ENCODE measurements at places on chromosomes 11 and 22.

DNA sequence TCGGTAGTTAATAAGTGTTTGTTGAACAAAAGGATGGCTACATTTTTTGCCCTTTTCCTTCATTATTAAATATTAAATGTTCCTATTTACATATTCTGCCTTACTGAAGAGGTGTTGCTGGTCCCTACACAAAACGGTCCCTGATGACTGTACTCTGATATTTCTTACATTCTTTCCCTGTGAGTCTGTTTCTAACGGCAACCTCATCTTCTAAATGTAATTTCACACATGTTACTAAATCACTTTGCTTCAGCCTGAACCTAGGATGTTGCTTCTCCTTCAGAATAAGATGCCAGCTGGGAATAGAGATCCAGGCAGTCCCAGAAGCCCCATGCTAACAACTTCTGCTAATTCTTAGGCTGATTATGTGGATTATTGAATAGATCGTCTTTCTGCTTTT lies 50.3 kb downstream of the SPON1 start:
- DNase-seq, result no peak

DNA sequence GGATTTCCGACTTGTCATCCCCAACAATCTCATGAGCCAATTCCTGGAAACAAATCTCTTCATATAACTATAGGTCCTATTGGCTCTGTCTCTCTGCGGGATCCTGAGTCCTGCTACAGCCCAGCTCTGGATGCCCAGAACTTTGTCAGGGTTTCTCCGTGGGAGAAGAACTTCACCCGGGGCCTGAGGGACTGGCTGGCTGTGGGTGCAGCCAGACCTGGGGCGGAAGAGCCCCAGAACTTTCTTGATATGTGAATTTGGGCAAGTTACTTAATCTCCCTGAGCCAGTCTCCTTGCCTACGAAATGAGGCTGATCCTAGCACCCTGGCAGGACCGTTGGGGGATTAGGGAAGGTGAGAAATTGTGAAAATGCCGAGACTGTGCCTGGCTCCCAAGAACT lies 6.6 kb upstream of the TRIM29 start:
- no peak for DNase-seq

DNA sequence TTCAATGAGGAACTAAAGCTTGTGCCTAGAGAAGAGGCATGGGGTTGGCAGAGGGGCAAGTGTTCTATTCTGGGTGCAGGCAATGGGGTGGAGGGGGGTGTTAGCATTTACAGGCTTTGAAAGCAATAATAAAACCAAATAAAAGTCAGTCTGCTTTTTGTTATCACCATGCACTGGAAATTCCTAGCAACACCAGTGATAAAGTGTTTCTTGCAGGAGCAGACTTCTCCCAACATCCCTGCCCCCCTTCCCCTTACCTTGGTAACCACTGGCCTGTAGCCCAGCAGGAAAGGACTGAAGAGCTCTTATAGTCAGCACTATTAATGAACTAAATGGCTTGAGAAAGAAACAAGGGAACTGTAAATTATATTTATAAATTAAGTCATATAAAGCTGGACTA lies 65.2 kb upstream of the SESN3 start:
- DNase-seq, result no peak

DNA sequence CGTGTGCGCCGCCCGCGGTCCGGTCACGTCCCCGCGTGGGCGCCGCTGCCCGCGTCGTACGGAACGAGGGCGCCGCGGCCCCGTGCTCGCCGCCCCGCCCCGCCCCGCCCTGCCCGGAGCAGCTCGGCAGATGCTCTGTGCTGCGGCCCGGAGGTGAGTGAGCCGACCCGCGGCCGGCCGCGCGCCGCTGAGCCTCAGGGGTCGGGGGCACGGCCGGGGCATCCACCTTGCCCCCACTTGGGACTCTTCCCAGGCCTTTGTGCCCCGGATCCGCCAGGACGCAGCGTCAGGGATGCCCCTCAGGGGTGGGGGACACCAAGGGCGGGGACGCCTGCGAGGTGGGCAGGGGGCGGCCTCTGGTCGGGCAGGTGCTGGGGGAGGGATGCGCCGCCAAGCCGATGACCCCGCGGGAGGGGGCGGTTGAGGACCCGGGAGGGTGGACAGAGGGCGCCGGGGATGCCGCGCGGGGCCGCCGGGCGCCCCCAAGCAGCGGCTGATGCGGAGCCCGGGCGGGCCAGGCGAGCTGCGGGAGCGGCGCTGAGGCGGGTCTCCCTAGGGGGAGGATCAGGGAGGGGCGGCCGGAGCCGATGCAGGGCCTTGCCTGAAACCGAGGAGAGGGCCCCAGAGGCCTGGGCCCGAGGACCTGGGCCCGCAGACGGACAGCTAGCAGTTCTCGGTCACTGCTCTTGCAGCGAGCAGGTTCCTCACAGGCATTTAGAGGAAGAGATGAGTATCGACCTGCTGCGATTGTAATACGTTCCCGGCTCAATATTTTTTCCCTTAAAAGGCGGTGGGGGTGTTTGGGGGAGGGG lies at the start of gene GNAZ:
TSS of gene GNAZ (plus strand) at position 102 of the 812 bp plus-strand sequence. CDS start 25,177 bp downstream, outside the sequence.
- DNase-seq, result no peak

- DNase-seq, result no peak
These were observed 33.7 kb downstream of the TSPAN18 start for GRCh38 chr11:44760477-44760872.

DNA sequence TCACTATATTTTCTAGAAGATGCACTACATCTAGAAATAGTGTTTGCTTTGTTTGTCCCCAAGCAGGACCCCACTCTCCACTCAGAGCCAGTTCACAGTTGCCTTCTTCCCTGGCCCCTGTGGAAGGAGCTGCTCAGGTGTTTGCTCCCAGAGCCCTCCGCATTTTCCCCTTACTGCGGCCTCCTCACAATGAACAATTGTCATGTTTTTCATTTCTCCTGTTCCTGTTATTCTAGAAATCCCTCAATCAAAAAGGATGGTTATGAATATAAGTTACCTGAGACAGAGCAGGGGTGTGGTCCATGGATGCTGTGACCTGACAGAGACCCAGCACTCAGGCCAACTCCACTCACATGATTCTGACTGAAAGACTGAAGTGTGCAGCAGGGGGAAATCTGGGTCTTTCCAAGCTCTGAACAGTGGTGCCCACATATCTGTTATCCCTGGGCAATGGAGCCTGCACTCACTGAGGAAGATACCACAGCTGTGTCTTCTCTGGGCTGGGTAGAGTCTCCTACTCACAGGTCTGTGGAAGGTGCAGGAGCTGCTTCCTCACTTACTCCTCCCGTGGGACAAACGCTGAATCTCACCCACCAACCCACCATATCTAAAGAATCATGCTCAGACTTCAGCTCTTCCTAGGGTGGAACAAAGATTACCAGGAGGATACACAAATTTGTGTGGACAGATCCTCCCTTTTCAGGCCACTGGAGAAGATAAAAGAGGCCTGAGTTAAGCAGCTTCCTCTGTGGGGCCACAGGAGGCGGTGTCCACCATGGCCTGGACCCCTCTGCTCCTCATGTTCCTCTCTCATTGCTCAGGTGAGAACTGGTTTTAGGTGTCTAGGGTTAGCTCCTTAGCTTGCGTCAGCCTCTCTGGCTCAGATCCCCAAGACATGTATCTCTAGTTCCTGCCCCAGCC lies 87.1 kb upstream of the TOP3B start:
- DNase-seq, result no peak
